CD4-positive, CD25-positive, alpha-beta regulatory T cell (primary cell): ENCODE measurements at places on chromosomes 12 and 14.

DNA sequence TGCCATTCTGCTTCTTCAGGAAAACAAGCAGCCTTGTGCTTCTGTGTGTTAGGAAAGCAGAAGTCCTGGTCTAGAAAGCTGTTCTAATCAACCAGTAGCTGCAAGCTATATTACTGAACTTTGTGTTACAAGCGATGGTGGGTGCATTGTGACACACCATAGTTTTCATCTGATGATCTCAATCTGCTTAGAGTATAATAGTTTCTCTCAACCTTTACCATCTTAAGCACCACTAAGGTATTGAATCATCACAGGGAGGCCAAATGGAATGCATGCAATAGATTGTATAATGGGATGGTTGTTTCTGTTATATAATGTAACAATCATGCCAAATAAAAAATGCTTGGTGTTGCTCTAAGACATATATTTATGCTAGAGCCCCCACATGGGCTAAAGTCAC, 771.7 kb downstream of the NOVA1 start:
- H3K27ac ChIP-seq = no peak overlapping the region
- no peaks in the 10 kb centered on the region for H3K4me1 ChIP-seq
- DNase-seq = no peak
- H3K36me3 ChIP-seq = no peaks in the 10 kb centered on the region
- no peak overlapping the region for H3K4me3 ChIP-seq

DNA sequence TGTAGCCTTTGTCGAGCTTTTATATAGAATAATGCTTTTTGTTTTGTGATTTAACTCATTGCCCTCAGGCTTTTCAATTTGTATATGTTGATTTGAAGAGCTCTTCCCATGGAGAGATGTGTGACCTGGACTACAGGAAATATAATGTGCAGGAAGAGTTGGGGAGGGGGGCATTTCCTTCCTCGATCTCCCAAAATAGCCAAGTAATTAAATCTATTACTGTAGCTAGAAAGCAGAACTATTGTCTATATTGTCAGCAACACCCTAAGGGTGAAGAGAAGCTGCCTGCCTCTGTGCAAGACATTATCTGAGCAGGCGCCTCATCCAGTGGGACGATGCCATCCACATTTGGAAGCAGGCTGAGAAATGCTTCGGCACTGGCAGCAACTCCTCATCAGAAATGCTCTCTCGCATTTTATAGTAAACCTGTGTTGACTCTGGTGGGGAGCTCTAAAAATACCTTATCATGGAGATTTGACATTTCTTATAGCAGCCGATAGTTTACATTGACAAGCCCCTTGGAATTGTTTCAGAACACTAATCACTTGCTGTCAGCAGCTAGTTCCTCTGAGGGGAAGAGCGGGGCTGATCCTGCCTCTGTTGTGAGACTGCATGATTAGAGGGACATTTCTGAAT, 392.5 kb upstream of the RGS6 start:
- H3K27ac ChIP-seq = no peak overlapping the region
- H3K4me1 ChIP-seq = no peaks in the 10 kb centered on the region
- H3K36me3 ChIP-seq = no peaks in the 10 kb centered on the region

GRCh38 chr12:128510511-128510910, 243.5 kb downstream of the TMEM132C start:
- no peaks in the 10 kb centered on the region for H3K4me1 ChIP-seq
- H3K36me3 ChIP-seq = no peaks in the 10 kb centered on the region
- no peaks in the 10 kb centered on the region for H3K27me3 ChIP-seq
- H3K4me3 ChIP-seq = no peak overlapping the region
- no peak for DNase-seq

DNA sequence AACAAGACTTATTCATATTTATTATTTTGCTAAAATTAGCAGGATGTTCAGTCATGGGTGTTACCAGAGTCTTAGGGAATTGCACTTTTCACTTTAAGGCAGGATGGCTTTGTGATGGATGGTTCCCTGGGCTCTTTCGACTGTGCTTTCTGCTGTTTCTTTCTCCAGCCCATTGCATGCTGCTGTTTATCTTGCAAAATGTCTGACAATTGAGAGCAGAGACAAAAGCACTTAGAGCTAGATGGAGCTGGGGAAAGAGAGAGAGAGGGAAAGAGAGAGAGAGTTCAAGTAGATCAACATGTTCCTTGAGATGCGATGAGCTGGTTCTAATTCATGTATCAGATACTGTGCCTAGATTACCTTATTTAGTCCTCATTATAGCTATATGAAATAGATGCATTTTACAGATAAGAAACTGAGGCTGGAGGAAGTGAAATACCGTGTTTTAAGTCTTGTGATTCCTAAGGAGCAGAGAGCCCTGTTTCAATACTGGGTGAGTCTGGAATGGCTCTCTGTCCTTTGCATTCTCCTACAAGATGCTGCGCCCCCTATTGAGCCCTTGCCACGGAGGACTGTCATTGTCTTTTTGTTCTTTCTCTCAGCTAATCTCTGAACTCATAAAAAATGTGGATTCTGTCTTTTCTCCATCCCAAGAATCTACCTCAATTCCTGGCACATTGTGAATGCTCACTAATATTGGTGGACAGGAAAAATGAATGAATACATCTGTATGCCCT, 227.9 kb downstream of the ALG10B start:
- no peak overlapping the region for H3K4me3 ChIP-seq
- H3K4me1 ChIP-seq = no peaks in the 10 kb centered on the region
- H3K36me3 ChIP-seq = no peaks in the 10 kb centered on the region
- no peaks in the 10 kb centered on the region for H3K27me3 ChIP-seq
- no peak overlapping the region for H3K27ac ChIP-seq

DNA sequence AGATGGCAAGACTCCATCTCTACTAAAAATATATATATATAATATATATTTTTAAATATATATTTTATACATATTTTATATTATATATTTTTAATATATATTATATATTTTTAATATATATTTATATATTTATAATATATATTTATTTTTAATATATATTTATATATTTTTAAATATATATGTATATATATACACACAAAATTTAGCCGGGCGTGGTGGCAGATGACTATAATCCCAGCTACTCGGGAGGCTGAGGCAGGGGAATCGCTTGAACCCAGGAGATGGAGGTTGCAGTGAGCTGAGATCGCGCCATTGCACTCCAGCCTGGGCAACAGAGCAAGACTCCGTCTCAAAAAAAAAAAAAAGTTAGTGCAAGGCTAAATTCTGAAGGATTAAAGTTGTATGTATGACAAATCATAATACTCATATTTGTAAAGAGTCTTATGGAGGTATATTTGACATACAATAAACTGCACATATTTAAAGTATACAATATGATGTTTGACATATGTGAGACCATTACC, 7.7 kb upstream of the TDG start:
- H3K36me3 ChIP-seq = peaks cover 16% of the 10 kb centered on the region
- no peaks in the 10 kb centered on the region for H3K27me3 ChIP-seq
- no peak for DNase-seq
- no peak overlapping the region for H3K4me3 ChIP-seq

- peaks cover 9% of the 10 kb centered on the region for H3K36me3 ChIP-seq
- H3K27ac ChIP-seq = peak overlapping the region; percentile 70
- peak overlapping the region; percentile 99 for H3K4me3 ChIP-seq
- H3K4me1 ChIP-seq = peaks cover 28% of the 10 kb centered on the region
- H3K27me3 ChIP-seq = no peaks in the 10 kb centered on the region
- DNase-seq = peak; percentile 47
Measured at GRCh38 chr14:49853572-49854375, 1.2 kb upstream of the NEMF start.

GRCh38 chr12:7411343-7411742, 32.6 kb downstream of the CD163L1 start:
- no peak overlapping the region for H3K4me3 ChIP-seq
- DNase-seq = no peak
- H3K27ac ChIP-seq = no peak overlapping the region
- H3K36me3 ChIP-seq = no peaks in the 10 kb centered on the region
- no peaks in the 10 kb centered on the region for H3K4me1 ChIP-seq
- H3K27me3 ChIP-seq = no peaks in the 10 kb centered on the region

DNA sequence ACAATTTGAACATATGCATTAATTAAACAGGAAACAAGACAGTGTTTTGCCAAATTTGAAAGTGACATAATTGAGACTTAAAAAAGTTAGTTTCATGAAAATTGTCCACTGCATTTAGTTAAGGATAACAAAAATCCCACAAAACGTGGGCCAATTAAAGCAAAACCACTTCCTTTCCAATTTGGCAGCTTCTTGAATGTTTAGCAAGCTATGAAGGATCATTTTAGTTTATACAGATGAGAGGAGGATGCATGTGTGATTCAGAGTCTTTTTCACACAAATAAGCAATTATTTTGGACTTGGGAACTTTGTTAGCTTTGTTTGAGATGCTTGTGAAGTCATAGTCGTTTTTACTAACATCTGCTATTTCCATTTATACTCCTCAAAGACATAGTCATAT, 109.6 kb downstream of the ATXN7L3B start:
- H3K4me3 ChIP-seq = no peak overlapping the region
- H3K36me3 ChIP-seq = no peaks in the 10 kb centered on the region
- H3K27ac ChIP-seq = no peak overlapping the region
- H3K27me3 ChIP-seq = no peaks in the 10 kb centered on the region
- no peaks in the 10 kb centered on the region for H3K4me1 ChIP-seq

DNA sequence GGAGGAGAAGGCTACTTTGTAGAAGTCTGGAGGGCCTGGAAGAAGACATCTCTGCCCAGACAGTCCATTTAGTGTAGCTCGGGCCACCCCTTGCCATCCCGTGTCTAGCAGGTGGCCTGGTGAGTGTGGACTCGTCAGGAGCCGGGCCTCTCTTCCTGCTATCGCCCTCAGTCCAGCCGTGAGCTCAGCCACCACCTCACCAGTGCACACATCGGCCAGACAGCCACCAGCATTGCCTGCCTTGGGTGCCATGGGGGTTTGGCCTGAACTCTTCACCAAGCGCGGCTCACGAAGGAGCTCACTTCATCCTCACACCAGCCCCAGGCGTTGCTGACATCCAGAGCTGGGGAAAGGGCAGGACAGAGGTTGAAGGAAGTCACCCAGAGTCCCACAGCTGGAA, 19.6 kb upstream of the TRAF3 start:
- no peak overlapping the region for H3K27ac ChIP-seq
- DNase-seq = no peak
- no peaks in the 10 kb centered on the region for H3K36me3 ChIP-seq
- no peaks in the 10 kb centered on the region for H3K4me1 ChIP-seq
- H3K4me3 ChIP-seq = no peak overlapping the region

DNA sequence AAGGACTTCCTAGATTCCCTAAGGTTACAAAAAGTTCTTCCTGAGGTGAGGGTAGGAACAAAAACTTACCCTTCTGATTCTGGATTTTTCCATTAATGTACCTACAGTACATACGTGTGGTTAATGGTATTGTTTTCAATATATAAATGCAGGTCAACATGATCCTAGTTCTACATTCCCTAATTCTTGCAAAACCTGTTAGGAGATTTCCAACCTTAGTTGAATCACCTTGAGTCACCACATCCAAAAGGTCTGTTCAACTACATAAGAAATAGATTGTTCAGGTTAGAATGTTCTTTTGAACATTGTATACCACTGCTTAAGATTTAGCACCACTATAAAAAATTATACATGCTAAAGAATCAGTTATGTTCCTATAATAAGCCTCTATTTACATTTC, 118.9 kb downstream of the GARIN6 start:
- H3K4me1 ChIP-seq = no peaks in the 10 kb centered on the region
- no peak overlapping the region for H3K4me3 ChIP-seq
- H3K27ac ChIP-seq = no peak overlapping the region
- no peaks in the 10 kb centered on the region for H3K27me3 ChIP-seq

GRCh38 chr14:95948558-95948981, 71.9 kb downstream of the TUNAR start:
- H3K4me3 ChIP-seq = no peak overlapping the region
- DNase-seq = no peak
- no peaks in the 10 kb centered on the region for H3K4me1 ChIP-seq
- no peaks in the 10 kb centered on the region for H3K36me3 ChIP-seq
- H3K27me3 ChIP-seq = no peaks in the 10 kb centered on the region
